Natural killer cell (primary cell): ENCODE measurements at places on chromosomes 11 and 22.

- H3K27me3 ChIP-seq, result no peaks in the 10 kb centered on the region
- no peaks in the 10 kb centered on the region for H3K36me3 ChIP-seq
- DNase-seq, result no peak
- H3K4me1 ChIP-seq, result peaks cover 8% of the 10 kb centered on the region
- H3K4me3 ChIP-seq, result no peak overlapping the region
- no peak overlapping the region for H3K27ac ChIP-seq
Measured at GRCh38 chr11:67345920-67346819, 7.2 kb downstream of the POLD4 start.

GRCh38 chr22:39313258-39314001 lies 6.0 kb downstream of the RPL3 start:
- peak; percentile 11 for DNase-seq
- peaks cover 70% of the 10 kb centered on the region for H3K36me3 ChIP-seq
- H3K27ac ChIP-seq, result no peak overlapping the region

- peaks cover 43% of the 10 kb centered on the region for H3K36me3 ChIP-seq
- no peak for DNase-seq
- H3K4me3 ChIP-seq, result no peak overlapping the region
Measured at GRCh38 chr11:68936358-68936636, 32.6 kb downstream of the IGHMBP2 start.

GRCh38 chr11:110358336-110358735 lies 61.9 kb upstream of the RDX start:
- no peaks in the 10 kb centered on the region for H3K27me3 ChIP-seq
- no peaks in the 10 kb centered on the region for H3K36me3 ChIP-seq
- H3K4me3 ChIP-seq, result no peak overlapping the region
- H3K27ac ChIP-seq, result no peak overlapping the region
- no peaks in the 10 kb centered on the region for H3K4me1 ChIP-seq
- DNase-seq, result no peak

GRCh38 chr22:44023404-44024287 lies 456 bp upstream of the PARVB start:
- peaks cover 37% of the 10 kb centered on the region for H3K4me1 ChIP-seq
- no peaks in the 10 kb centered on the region for H3K36me3 ChIP-seq
- H3K27me3 ChIP-seq, result no peaks in the 10 kb centered on the region
- H3K4me3 ChIP-seq, result peak overlapping the region; percentile 41
- DNase-seq, result peak; percentile 19

- H3K36me3 ChIP-seq, result peaks cover 3% of the 10 kb centered on the region
- DNase-seq, result no peak
Measured at GRCh38 chr22:46078241-46079092, 71.9 kb upstream of the PPARA start.

GRCh38 chr11:95487391-95487790 lies 256.4 kb upstream of the SESN3 start:
- no peaks in the 10 kb centered on the region for H3K36me3 ChIP-seq
- no peaks in the 10 kb centered on the region for H3K27me3 ChIP-seq
- no peaks in the 10 kb centered on the region for H3K4me1 ChIP-seq

DNA sequence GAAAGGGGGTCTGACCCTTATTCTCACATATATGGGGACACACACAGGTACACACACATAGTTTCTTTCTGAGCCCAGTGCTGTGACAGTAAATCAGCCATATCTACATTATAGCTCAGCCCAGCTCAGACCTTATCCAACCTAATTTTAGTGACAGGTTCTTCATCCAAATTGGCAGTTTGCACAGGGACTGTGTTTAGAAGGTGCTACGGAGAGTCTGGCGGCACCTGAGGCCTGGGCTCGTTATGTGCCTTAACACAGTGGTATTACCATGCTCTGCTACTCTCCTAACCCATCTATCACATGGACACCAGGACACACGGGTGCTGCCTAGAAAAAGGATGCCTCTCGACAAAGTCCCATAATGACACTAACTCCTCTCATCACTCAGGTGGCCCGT lies 109.3 kb downstream of the GALNT18 start:
- DNase-seq, result no peak
- H3K27ac ChIP-seq, result no peak overlapping the region
- H3K4me3 ChIP-seq, result no peak overlapping the region
- H3K27me3 ChIP-seq, result no peaks in the 10 kb centered on the region

GRCh38 chr11:96090711-96091110 lies 166.8 kb upstream of the MTMR2 start:
- H3K4me3 ChIP-seq, result no peak overlapping the region
- H3K4me1 ChIP-seq, result no peaks in the 10 kb centered on the region
- H3K27ac ChIP-seq, result no peak overlapping the region
- no peaks in the 10 kb centered on the region for H3K27me3 ChIP-seq
- no peak for DNase-seq
